Kidney epithelial cell (primary cell): ENCODE measurements at places on chromosomes 7 and 10. TPM values are rescaled to one million over a fixed set of nuclear protein-coding genes. Genes with fewer than 3 reads are reported as not detected.

Gene RNF133
- 0.68 TPM in 1 of 2 replicates, not detected in the other for total RNA-seq

DNA sequence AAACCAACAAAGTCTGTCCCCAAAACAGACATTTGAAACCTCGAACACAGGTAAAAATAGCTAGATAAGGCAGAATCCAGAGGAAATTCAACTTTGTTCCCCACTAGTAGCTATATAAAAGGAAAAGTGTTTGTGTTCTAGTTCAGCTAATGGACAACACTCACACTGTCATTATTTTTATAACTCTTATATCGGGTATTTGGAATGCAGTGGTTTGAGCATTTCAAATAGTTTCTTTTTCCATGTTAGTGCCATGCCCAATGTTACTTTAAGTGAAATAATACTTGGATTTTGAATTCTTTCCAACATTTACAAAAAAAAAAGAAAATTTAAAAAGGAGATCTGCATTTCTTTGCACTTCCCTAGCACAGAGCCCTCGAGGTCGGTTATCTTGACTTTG lies 213.6 kb downstream of the DOCK4 start:
- DNase-seq = no peak

- no peak for DNase-seq
Measured at GRCh38 chr10:28269842-28270456, 32.9 kb downstream of the MPP7 start.

DNA sequence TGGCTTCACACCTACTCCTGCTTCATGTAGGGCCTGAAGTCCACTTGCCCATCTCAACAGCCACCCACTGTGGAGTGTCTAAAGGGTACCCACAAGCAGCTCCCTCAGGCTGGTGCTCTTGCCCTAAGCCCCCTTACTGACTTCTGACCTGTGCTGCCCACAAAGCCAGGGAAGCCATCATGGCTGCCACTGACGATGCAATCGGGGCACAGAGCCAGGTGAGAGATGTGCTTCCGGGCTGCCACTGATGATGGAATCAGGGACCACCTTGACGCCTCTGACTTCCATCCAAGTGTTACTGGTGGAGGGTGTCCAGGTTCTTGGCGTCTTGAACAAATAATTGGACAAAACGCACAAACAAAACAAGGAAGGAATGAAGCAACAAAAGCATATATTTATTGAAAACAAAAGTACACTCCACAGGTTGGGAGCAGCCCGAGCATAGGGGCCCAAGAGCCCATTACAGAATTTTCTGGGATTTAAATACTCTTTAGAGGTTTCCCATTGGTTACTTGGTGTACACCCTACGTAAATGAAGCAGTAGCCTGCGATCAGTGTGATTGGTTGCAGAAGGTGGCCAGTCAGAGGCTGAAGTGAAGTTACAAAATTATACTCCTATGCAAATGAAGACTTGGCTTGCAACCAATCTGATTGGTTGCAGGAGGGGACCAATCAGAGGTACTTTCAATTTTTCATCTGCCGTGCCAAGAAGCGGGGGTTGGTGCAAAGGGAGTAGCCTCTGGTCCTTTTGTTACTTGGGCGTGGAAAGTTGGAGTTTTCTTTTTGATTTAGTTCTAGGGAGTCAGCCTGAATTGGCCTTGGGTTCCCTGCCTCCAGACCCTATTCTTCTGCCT lies 4.5 kb downstream of the CPA2 start:
- DNase-seq = no peak

Gene CFAP46
- total RNA-seq = 3.8 and 5.1 TPM in 2 replicates

DNA sequence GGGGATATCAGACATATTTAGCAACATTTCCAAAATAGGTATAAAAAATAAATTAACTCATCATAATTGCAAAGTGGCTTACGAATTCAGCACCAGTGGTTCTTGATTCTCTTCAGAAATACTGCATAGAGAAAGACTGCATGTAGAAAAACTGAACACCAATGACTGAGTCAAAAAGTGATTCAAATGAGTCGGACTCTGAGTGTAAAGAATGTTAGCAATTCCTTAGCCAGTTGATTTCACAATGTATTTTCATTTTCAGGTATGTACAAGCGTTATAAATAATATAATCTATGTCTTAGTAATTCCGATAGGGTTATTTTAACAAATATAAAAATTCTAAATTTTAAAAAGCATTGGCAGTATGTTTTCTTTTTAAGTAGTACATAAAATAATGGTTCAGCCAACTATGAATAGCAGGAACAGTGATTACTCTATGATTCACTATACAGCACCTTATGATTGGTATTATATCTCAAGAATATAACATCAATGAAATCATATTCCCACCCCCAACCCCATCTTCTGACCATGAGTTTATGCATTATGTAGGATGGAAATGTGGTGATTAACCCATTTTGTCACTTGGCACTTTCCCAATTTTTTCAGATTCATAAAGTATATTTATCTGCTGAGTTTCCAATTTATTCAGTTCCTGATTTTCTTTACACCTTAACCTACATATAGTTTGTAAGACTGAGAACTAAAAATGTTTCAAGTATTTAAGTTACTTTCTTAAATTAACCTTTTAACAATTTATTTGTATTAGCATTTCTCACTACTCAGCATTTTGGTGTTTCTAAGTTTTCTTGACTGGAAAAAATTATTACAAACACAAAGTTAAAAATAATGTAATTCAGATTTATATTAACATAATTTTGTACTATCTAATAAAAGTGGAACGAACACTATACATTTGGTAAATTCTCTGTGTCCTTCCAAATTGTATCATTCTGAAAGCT lies 33.9 kb downstream of the DNAJC1 start:
- no peak for DNase-seq

GRCh38 chr10:101777619-101778145 lies 1.8 kb upstream of the FGF8 start:
- no peak for DNase-seq

Gene MYL10
- not detected in 2 replicates for total RNA-seq

GRCh38 chr7:157664871-157665633 lies 328.2 kb downstream of the DNAJB6 start:
- no peak for DNase-seq

- DNase-seq = no peak
Measured at GRCh38 chr10:52635651-52636050, 136.9 kb downstream of the MBL2 start.

GRCh38 chr10:132429281-132430230 lies 32.6 kb downstream of the PWWP2B start:
- no peak for DNase-seq
